ENCODE measurements at places on chromosomes 4 and X.

DNA sequence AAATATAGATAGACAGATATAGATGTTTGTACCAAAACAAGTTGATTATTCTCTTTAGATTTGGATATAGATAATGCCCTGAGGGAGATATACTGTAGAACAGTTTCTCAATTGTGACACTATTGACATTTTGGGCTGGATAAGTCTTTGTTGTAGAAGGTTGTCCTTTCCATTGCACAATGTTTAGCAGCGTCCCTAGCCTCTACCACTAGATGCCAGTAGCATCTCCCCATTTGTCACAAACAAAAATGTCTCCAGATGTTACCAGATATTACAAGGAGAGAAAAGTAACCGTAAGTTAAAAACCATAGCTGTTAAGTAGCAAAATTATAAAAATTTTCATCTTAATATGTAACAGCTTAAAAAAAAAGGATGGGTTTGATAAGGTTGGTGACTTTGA is 2595.3 kb downstream of the ARAP2 start:
- DNase-seq = no peak

DNA sequence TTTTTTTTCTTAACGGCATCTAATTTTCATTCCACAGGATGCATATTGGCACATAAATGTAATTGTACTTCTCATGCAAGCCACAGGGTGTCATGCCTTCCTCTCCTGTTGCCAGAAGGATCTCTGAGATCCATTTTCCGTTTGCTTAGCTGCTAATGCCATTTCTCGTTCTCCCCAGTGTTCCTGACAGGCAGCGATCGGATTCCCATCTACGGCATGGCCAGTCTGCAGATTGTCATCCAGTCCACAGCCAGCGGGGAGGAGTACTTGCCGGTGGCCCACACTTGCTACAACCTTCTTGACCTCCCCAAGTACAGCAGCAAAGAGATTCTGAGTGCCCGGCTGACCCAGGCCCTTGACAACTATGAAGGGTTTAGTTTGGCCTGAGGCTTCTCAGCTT is 8.9 kb upstream of the NAP1L5 start:
- no peak for DNase-seq

DNA sequence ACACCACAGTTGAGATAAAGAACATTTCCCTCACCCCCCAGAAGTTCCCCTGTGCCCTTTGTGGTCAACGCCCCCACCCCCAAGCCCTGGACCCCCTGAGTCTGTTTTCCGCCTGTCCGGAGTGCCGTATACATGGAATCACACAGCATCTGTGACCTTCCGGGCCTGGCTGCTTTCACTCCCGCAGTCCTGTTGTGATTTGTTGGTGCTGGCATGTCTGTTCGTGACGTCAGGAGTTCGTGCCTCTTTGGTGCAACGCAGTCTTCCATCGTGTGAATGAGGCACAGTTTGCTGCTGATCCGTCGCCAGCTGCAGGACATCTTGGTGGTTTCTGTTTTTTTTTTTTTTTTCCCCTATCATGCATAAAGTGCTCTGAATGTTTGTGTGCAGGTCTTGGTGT is 62.1 kb downstream of the PSAPL1 start:
- no peak for DNase-seq

DNA sequence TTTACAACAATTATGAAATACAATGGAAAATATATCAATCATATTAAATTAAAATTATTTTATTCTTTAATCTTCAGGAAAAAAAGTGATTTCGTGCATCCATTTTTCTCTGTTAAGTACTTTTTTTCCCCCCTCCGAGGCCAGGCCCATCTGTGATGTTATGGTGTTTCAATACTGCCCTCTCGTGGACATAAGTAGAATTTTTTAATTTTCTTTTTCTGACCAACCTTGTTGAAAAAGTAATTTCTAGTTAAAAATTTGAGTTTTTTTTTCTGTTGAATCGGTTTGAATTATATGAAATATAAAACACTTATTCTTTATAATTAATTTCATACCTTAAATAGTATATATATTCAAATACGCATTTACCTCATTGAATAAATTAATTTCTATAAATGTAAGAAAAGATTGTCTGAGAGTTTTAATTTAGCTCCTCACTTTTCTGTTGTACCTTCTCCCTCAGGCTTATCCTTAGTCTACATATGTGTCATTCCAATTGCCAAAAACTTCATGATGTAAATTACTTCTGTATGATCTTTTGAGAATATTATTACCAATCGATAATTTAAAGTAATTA is 175.8 kb upstream of the TECRL start:
- peak; percentile 18 for DNase-seq

DNA sequence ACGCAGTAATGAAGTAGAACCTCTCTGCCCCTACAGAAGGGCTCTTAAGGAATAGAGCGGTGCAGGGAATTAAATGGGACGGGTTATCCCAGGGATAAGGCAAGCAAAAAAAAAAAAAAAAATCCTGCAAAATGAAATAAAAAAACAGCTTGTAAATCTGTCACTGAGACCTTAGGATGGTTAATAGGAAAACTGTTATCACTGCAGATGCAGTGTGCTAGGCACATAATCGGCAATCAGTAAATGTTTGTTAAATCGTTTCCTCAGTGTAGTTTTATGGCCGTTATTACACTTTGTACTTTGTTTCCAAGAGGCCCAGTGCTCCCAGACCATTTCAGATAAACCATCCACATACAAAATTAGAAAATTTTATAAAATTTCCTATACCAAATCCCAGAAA is 1.0 kb downstream of the HNRNPH2 start:
- no peak for DNase-seq

DNA sequence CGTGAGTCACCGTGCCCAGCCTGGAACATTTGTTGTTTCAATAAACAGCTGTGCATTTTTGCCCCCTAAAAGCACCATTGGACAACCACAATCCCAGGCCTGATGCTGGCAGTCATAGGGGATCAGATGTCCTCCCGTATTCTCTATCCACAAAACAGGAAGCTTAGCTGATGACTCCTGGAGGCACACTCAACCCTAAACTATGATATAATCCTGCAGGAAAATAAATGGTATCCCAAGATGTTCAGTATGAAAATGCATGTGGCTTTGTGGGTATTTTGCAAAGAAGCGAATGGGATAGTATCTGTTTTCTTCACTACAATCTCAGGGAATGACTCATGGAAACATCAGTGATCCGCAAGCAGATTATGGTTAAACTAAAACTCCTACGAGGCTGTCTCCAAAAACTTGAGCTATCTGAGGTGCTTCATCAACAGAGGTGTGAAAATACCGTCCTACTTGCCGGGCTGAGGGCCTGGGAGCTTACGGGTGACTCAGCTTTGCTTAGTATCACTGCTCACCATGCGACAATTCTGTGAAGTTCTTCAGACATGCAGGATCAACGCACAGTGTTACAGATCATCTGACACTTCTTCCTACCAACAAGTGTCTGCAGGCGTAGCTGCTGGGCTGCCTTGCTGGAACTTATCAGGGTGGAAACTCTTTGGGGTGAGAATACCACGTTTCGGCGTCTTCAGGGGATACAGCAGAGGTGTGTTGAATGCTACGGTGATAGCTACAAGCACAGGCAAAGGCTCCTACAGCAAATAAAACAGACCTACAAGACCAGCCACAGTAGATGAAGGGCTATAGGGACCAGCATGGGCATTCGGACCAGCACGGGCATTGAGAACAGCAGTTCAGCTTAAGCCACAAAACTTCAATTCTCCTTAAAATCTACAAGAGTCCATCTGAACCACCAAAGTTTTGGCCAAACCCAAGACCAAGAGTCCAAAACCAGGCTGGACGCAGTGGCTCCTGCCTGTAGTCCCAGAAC is 148.5 kb downstream of the DHRSX start:
- DNase-seq = no peak

GRCh38 chrX:57367649-57368048 is 81.1 kb downstream of the FAAH2 start:
- DNase-seq = no peak

- DNase-seq = peak; percentile 43
Observed at GRCh38 chr4:15238720-15239119, 189.1 kb upstream of the C1QTNF7 start.

DNA sequence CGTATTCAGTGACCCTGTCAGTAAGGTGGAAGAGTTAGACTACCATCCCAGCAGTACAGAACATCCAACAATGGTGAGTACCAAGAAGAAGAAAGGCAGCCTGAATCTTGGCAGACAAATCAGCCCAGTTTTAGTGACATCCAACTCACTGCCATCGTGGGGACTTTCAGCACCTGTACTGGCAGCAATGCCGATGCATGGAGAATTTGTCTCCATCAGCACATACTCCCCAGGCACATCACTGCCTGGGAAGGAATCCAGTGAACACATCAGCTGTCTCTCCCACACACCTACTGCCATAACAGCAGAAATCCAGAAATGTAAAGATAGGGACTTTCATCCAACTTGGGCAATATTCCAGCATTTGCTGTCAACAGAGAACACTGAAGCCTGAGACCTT is 29.8 kb downstream of the PTCHD1 start:
- no peak for DNase-seq

GRCh38 chr4:101596781-101597552 is 193.6 kb upstream of the BANK1 start:
- DNase-seq = no peak

GRCh38 chrX:23666282-23666681 is 1.0 kb upstream of the PRDX4 start:
- DNase-seq = no peak

DNA sequence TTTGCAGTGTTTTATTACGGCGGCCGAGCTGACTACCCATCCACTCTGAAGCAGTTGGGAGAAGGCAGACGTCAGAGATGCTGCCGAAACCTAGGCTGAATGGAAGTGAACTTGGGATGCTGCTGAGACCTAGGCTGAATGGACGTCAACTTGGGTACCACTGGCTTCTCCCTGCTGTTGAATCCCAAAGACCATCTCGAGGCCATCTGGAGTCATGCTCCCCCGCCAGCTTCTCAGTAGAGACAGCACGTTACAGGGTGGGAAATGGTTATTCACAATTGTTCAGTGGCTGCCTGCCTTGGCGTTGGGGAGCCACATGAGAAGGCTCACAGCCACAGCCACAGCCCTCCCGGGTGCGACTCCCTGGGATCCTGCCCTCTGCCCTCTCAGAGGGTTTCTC is 40.9 kb downstream of the P2RY8 start:
- DNase-seq = no peak

DNA sequence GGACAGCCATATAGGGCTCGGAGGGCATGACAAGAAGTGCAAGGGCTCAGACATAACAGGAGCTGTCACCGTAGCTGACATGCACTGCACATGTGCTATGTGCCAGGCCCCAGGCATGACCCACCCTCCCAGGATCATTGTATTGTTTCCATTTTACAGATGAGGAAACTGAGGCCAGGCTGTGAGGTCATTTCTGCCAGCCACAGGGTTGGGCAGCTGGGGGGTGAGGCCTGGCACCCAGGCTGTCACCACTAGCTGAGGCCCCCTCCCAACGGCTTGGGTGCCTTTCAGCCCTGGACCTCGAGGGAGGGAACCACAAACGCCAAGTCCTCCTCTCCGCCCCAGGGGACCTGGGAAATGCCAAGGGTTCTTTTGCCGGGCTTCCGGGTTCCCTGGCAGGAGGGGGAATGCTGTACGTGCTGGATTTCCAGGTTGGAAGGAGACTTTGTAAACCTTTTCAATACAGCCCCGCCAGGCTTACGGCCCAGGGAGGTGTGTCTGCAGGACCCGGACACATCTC is 12.6 kb downstream of the TREX2 start:
- no peak for DNase-seq

- DNase-seq = no peak
Observed at GRCh38 chrX:139850968-139851367, 81.9 kb downstream of the ATP11C start.

- no peak for DNase-seq
Observed at GRCh38 chrX:80917919-80918318, 108.2 kb upstream of the BRWD3 start.

GRCh38 chrX:149392921-149393320 is 112.2 kb downstream of the IDS start:
- DNase-seq = no peak

- DNase-seq = no peak
Observed at GRCh38 chr4:90190525-90190924, 63.3 kb downstream of the CCSER1 start.

- no peak for DNase-seq
Observed at GRCh38 chrX:53242310-53242709, 17.3 kb upstream of the KDM5C start.

DNA sequence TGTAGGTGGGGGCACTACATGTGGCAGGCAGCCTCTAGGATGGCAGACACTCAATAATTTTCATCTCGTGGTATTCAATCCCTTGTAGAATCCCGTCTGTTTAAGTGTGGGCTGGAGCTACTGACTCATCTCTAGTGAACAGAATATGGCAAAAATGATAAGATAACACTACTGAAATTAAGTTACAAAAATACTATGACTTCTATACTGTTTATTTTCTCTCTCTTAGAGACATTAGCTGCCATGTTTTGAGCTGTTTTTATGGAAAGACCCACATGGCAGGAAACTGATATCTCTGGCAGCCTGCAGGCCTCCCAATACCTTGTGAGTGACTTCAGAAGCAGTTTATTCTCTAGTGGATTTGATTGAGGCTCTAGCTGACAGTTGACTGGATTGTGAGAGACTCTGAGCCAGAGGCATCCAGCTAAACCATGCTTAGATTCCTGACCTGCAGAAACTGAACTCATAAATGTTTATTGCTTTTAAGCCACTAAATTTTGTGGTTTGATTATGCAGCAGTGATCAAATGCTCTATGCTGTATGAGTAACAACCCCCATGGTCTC is 298.8 kb upstream of the CTSO start:
- no peak for DNase-seq

DNA sequence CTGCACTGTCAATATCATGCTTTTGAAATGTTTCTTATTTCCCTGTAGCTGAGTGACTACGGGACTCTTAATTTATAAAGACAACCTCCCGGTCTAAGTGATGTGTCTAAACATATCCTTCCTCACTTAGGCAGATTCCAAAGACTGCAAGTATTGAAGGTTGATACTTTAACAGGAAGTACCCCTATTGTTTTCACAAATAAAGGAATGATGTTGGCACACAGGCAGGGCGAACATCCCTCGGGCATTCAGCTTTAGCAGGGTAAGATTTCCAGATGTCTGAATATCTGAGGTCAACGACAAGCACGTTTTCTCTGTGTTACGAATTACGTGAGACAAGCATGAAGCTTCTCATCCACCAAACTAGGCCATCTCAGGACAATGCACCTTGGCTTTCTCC is 638.0 kb upstream of the FRG1 start:
- DNase-seq = no peak

- DNase-seq = no peak
Observed at GRCh38 chr4:159273141-159273438, 170.2 kb downstream of the RAPGEF2 start.

DNA sequence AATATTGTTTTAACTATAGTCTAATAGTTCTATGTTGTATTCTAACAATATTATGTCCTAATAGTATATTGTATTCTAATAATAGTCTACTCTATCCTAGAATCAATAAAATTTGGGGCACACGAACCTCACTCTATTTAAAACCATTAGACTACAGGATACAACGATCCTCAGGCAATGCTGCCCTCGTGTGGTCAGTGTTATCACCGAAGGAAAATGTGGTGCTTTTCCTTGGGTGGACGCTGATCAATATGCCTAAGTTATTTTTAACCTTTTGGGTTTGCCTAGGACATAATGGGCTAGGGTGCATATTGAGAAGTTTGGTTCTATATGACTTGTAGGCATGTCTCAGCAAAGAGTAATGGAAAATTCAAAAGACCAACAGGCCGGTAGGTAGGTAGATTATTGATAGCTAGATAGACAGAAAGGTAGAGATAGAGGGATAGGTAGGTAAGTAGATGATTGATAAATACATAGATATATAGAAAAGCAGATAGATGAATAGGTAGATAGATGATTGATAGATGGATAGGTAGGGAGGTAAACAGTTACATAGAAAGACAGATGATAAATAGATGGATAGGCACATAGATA is 75.1 kb downstream of the PRKX start:
- peak; percentile 38 for DNase-seq

GRCh38 chr4:138003248-138003647 is 238.9 kb downstream of the SLC7A11 start:
- DNase-seq = no peak

Data from WTC11 (cell line).